ENCODE measurements at places on chromosomes 7 and 10.

- no peak overlapping the region for H3K4me3 ChIP-seq
- H3K27ac ChIP-seq = no peak overlapping the region
- DNase-seq = no peak
- peaks cover 11% of the 10 kb centered on the region for H3K36me3 ChIP-seq
Observed at GRCh38 chr7:133301444-133301843, 48.6 kb downstream of the EXOC4 start.

DNA sequence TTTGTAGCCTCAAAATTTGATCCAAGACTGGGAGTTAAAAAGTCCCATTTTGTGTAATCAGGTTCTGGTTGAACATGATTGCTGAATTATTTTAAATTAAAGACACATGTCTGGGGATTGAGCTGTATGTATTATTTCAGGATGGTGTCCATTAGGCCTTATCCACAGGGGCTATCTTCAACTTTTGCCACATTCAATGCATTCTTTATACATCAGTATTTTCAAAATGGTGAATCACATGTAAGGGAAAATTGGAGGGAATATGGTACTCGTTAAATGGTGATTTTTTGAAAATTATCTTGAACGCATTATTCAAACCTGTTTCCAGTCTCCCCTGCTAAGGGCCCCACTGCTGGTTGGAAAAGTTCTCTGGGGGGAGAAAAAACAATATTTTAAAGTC lies 367.7 kb upstream of the NPVF start:
- H3K36me3 ChIP-seq = no peaks in the 10 kb centered on the region
- DNase-seq = no peak
- no peaks in the 10 kb centered on the region for H3K27me3 ChIP-seq
- no peak overlapping the region for H3K27ac ChIP-seq

DNA sequence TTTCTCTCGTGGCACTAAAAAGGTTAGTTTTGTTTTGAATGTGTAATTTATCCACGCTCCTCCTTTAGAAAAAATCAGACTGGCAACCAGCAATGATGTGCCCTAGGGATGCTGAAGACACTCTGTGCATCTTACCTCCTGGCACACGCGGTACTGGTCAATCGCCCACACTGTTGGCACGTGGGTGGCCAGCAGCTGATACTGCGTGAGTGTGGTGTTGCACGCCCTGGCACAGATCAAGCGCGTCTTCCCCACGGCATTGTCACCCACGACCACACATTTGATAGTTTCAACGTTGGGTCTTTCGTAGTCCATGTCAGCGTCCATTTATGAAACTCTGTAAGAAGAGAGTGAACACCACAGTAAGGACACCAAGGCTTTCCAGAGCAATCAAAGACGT lies 32.8 kb downstream of the RHOBTB1 start:
- no peak overlapping the region for H3K4me3 ChIP-seq

- no peaks in the 10 kb centered on the region for H3K36me3 ChIP-seq
- H3K27me3 ChIP-seq = no peaks in the 10 kb centered on the region
- no peak overlapping the region for H3K4me3 ChIP-seq
- no peak overlapping the region for H3K27ac ChIP-seq
Observed at GRCh38 chr10:70306181-70306705, 22.4 kb upstream of the NPFFR1 start.

DNA sequence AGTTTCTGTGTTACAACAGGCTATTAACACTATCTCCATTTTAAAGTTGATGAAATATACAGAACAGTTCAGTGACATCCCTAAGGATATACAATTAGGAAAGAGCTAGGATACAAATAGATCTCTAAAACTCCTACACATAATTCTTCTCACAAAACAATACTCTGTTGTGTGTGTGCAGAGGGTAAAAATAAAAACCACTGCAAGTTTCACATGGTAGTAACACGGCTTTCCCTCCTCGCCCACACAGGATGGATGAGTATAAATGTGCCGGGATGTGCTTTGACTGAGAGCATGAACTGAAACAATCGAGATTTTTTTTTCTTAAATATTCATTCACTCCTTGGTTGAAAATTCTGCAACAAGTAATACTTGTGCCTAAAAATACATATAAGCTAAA lies 131.5 kb upstream of the C1QL3 start:
- H3K36me3 ChIP-seq = no peaks in the 10 kb centered on the region
- DNase-seq = no peak
- H3K4me3 ChIP-seq = no peak overlapping the region
- no peaks in the 10 kb centered on the region for H3K27me3 ChIP-seq

- H3K27me3 ChIP-seq = no peaks in the 10 kb centered on the region
- no peak for DNase-seq
- peaks cover 8% of the 10 kb centered on the region for H3K4me1 ChIP-seq
- H3K36me3 ChIP-seq = peaks cover 14% of the 10 kb centered on the region
Observed at GRCh38 chr7:66078067-66078466, 2.4 kb downstream of the ASL start.

- no peaks in the 10 kb centered on the region for H3K27me3 ChIP-seq
- H3K27ac ChIP-seq = no peak overlapping the region
- H3K36me3 ChIP-seq = no peaks in the 10 kb centered on the region
- no peak overlapping the region for H3K4me3 ChIP-seq
Observed at GRCh38 chr7:153103202-153103601, 343.6 kb downstream of the ACTR3B start.
